Activated CD4-positive, alpha-beta T cell treated with anti-CD3 and anti-CD28 coated beads, Interleukin-2, amount 50 U/mL, for 24 hours (primary cell): ENCODE measurements at places on chromosomes 12 and 14.

DNA sequence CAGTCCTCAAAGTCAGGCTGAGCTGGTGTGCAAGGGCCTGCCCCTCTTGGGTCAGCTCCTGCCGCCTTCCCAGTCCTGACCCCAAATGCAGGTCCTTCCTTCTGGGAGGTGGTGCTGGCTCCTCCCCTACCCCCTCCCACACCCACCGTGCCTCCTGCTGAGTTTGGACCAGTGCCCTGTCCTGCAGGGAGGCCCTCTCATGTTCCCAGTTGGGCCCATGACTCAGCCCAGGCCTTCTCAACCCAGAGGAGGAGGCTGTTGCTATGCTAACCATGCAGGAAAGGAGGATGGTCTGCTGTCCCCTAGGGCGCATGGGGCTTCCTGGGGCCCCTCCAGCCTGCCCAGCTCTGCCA is 4.4 kb downstream of the ZBTB42 start:
- no peak for DNase-seq

- no peak for DNase-seq
Observed at GRCh38 chr14:105450123-105450505, 24.5 kb upstream of the CRIP2 start.

DNA sequence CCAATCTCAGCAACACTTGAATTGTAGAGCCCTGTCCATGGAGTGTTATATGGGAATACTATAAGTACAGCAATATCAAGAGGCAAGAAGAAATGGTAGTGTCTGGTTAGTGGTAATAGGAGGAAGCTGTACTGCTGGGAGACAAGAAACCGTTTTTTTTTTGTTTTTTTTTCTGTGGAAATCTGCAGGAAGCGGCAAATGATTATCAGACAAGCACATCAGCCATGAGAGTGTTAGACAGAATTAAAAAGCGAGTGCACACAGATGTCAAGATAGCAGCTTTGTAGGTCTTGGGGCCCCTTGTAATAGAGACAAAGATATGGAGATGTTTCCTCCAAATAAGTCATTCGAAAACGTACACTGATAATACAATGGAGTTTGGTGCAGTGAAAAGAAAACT is 6.7 kb downstream of the TESPA1 start:
- no peak for DNase-seq

DNA sequence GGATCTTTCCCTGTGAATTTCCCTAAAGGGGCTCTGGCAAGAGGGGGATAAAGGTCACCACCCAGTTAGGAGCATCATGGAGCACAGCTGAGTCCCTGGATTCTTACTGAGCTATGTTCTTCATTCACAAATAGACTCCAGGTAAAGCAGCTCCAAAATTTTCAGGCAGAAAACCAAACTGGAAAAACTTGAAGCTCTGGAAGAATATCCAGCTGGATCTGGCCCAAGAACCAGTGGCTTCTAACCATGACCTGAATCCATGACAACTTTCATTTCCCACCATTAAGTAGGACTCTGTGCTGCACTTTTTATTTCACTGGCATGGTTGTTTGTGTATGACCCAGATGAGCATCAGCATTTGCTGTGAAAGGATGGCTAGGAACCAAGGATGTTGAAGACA is 180.4 kb upstream of the FKBP4 start:
- no peak for DNase-seq

DNA sequence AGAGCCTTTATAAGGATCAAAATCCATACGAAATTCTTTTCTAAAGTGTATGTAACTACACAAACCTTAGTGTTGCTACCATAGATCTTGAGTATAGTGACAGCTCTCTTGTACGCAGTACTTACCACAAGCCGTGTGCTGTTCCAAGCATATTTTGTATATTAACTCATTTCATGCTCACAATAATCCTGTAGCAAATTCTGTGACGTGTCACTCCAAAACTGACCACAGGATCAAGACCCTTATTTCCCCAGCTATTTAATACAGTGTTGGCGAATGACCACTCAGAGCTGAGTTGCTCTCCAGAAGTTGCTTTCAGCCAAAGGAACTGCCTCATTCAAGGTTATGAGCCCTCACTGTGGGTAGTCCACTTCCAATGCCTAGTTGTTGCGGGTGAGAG is 169.8 kb downstream of the BTG1 start:
- no peak for DNase-seq

DNA sequence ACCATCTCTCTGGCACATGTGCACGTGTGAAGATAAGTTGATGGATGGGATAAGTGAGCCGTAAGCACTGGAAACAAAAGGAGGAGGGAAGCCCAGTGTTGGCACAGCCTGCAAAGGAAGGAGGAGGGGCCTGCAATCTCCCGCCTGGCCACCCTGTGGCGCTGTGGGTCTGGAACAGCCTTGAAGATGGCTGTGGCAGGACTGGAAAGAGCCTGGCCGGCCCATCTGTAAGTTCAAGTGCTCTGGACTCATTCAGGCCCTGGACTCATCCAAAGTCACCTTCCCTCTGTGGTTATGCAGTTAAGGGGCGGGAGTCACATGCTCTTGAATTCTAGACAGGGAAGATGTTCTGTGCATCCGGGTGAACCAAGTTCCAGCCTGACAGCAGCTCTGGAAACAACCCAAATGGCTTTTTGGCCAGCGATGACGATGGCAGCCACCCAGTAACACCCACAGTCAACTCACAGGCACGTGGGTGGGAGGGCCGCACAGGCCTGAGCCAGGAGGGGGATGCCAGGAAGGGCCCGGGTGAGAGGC is 50.4 kb downstream of the CHGA start:
- DNase-seq = no peak
